ENCODE measurements at places on chromosomes 16 and 17. TPM values are rescaled to one million over a fixed set of nuclear protein-coding genes. Genes with fewer than 3 reads are reported as not detected.

Gene RMI2
- 47.4 TPM for total RNA-seq

Gene CYB561
- total RNA-seq: 46.3 TPM

Gene ZDHHC1
- 1.0 TPM for total RNA-seq

Gene ZNF646
- 18.1 TPM for total RNA-seq

Gene NPW
- total RNA-seq: 8.8 TPM

DNA sequence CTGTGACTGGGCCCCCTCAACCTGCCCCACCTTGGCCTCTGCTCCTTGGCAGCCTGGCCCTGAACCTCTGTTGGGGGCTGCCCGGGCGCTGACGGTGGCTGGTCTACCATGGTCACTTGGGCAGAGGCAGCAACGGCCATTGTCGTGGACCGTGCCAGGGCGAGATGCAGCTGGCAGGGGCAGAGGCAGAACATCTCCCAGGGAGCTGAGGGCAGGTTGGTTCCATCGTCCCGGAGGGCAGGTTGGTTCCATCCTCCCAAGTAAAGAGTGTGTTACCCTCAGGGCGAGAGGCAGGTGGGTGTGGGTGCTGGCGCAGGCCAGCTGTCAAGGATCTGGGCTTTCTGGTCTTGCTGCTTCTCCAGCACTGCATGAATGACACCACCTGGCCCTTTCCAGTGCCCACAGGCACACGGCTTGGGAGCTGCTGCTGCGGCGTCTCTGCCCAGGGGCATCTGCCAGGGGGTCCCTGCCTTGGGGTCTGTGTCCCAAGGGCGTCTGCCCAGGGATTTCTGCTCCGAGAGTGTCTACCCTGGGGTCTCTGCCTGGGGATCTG, 12.0 kb downstream of the ACSF3 start:
- H3K27ac ChIP-seq: no peak overlapping the region
- no peaks in the 10 kb centered on the region for H3K27me3 ChIP-seq
- peaks cover 17% of the 10 kb centered on the region for H3K4me1 ChIP-seq

- DNase-seq: no peak
- no peak overlapping the region for H3K4me3 ChIP-seq
- peaks cover 7% of the 10 kb centered on the region for H3K36me3 ChIP-seq
- H3K27ac ChIP-seq: peak overlapping the region; percentile 88
Measured at GRCh38 chr17:50690887-50691549, 16.7 kb downstream of the ANKRD40 start.

- H3K27me3 ChIP-seq: no peaks in the 10 kb centered on the region
- no peaks in the 10 kb centered on the region for H3K4me1 ChIP-seq
Measured at GRCh38 chr16:48659940-48660339, 50.0 kb upstream of the N4BP1 start.

Gene KRT28
- total RNA-seq: not detected

- no peak within 1 kb of the TSS for H3K4me3 ChIP-seq
- H3K27me3 ChIP-seq: no peaks in the 10 kb centered on the region
- peaks cover 3% of the 10 kb centered on the region for H3K4me1 ChIP-seq
- H3K27ac ChIP-seq: no peak within 1 kb of the TSS
- peak; percentile 45 for DNase-seq
Measured at GRCh38 chr16:24255456-24256371, at the start of gene CACNG3. Gene CACNG3 (plus strand): TSS chr16:24256335. CDS start chr16:24256755, 420 bp downstream.

DNA sequence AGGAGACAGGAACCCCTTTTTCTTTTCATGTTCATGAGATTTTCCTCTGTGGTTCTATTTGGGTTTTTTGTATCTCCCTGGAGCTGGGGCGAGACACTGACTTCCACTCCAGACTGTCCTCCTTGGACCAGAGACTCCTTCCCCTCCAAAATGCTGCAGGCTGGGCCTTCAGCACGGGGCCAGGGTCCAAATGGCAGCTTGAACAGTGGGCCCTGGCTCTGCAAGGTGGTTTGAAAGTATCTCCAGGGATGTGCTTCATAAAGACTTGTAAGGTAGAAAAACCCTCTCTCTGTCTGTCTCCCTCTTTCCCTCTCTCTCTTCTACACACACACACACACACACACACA, 236.1 kb downstream of the ZNF423 start:
- peak; percentile 12 for DNase-seq
- peaks cover 3% of the 10 kb centered on the region for H3K4me1 ChIP-seq
- no peak overlapping the region for H3K4me3 ChIP-seq
- no peaks in the 10 kb centered on the region for H3K36me3 ChIP-seq

Gene MYH10
- 74.0 TPM for total RNA-seq

- no peak overlapping the region for H3K4me3 ChIP-seq
- no peaks in the 10 kb centered on the region for H3K36me3 ChIP-seq
- H3K4me1 ChIP-seq: no peaks in the 10 kb centered on the region
- H3K27me3 ChIP-seq: no peaks in the 10 kb centered on the region
- no peak for DNase-seq
Measured at GRCh38 chr17:15516150-15516549, 47.1 kb downstream of the TVP23C start.

DNA sequence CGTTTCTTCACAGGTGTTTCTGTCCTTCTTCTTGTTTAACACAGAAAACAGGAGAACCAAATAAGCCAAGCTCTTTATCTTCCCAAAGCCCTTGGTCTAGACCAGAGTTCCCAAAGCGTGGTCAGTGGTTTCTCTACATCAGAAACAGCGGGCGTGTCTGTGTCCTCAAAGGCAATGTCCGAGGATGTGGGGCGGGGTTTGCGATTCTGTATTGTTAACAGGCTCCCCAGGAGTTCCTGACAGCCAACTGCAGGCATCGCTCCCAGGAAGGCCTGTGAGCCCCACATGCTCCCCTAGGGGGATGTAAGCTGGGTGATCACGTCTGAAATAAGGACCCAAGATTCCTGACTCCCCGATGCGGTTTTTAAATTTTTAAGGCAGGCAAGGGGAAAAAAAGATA, 28.4 kb upstream of the SLC25A19 start:
- no peak overlapping the region for H3K27ac ChIP-seq
- no peaks in the 10 kb centered on the region for H3K4me1 ChIP-seq
- peaks cover 3% of the 10 kb centered on the region for H3K36me3 ChIP-seq
- DNase-seq: no peak

- H3K27me3 ChIP-seq: no peaks in the 10 kb centered on the region
- no peak overlapping the region for H3K4me3 ChIP-seq
- DNase-seq: no peak
- H3K27ac ChIP-seq: no peak overlapping the region
- no peaks in the 10 kb centered on the region for H3K4me1 ChIP-seq
- H3K36me3 ChIP-seq: no peaks in the 10 kb centered on the region
Measured at GRCh38 chr17:9346296-9346926, 229.2 kb downstream of the STX8 start.

DNA sequence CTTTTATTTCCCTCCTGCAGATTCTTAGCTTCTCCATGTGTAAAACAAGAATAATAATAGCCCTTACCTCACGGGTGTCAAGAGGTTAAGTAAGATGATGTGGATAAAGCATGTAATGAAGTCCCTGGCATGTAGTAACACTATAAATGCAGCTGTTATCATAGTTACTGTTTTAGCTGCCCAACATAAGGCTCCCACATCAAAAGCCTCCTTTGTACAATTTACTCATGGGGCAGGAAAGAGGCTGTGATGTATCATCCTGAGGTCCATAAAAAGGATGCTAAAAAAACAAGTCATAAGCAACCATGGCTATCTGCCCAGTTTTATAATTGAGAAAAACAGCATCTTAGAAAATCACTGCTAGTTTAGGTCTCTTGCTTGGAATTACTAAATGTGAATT, 339.7 kb downstream of the CA10 start:
- H3K27ac ChIP-seq: no peak overlapping the region
- DNase-seq: no peak
- H3K36me3 ChIP-seq: no peaks in the 10 kb centered on the region

DNA sequence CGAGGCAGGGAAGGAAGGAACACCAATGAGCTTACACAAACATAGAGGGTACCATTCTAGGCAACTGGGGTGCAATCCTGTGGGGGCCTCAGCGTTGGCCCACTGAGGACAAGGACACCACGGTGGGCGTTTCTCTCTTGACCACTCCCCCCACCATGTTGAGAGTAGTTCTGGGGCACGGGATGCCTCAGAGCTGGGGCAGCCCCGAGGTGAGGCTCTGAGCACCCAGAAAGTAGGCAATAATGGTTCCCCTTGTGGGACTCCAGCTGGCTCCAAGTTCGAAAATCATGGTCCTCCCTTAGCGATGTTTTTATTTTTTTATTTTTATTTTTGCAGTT, 5.1 kb downstream of the PRSS21 start:
- no peaks in the 10 kb centered on the region for H3K4me1 ChIP-seq
- no peaks in the 10 kb centered on the region for H3K27me3 ChIP-seq
- no peak overlapping the region for H3K4me3 ChIP-seq
- DNase-seq: no peak
- no peak overlapping the region for H3K27ac ChIP-seq
- no peaks in the 10 kb centered on the region for H3K36me3 ChIP-seq

DNA sequence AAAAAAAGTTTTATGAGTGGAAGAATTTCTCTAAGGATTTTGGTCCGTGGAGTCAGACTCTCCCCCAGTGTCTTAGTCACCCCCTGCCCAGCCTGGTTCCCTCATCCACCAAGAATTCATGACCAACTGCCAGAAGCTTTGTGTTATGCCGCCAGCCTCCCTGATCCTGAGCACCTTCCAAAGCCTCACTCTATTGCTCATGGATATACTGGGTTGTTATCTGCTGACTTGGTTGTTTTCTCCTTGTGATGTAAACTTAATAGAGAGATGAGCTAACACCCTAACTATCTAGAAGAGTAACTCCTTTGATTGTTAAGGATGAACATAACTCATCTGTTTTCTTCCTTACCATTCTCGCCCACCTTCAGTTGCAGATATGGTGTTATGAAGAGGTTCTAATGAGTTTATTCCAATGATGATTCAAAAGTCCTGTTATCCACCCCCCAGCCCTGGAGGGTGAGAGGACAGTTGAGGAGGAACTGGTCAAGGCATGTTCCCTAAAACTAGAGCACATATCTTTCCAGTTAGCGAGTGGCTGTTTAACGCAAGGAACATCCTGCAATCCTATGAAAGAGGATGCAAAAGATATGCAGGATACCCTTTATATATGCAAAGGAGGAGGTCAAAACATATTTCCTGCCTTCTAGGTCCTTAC, 1.5 kb upstream of the PSMD3 start:
- H3K36me3 ChIP-seq: no peaks in the 10 kb centered on the region
- peaks cover 6% of the 10 kb centered on the region for H3K4me1 ChIP-seq
- H3K4me3 ChIP-seq: no peak overlapping the region
- DNase-seq: no peak
- no peak overlapping the region for H3K27ac ChIP-seq
- H3K27me3 ChIP-seq: no peaks in the 10 kb centered on the region

DNA sequence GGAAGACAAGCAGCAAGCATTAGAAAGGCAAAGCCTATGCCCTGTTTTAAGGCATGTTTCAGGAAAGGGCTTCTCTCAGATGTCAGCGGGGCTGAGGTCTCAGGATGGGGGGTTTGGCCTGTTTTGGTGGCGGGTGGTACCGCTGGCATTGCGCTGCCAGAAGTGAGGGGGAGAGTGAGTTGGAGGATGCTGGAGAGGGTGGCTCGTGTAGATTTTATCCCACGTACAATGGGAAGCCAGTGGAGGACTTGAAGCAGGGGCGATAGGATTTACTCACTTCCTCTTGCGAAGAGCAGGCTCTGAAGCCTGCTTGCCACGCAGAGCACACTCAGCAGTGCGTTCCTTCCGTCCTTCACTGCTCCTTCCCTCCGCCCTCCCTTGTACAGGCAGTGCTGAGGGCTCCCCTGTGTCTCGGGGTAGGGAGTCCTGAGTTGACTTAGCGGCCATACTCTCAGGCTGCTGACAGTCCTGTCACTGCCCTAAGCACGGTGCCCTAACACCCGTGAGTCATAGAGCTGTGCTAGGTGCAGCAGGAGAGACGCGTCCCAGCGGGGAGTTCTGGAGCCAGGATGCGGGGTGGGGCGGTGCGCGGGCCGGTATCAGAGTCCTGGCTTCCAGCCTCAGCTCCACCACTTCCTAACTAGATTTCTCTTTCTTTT, 113.1 kb downstream of the SNX29 start:
- no peaks in the 10 kb centered on the region for H3K36me3 ChIP-seq
- H3K27ac ChIP-seq: peak overlapping the region; percentile 68
- no peak overlapping the region for H3K4me3 ChIP-seq
- H3K27me3 ChIP-seq: no peaks in the 10 kb centered on the region
- H3K4me1 ChIP-seq: peaks cover 3% of the 10 kb centered on the region
- no peak for DNase-seq

DNA sequence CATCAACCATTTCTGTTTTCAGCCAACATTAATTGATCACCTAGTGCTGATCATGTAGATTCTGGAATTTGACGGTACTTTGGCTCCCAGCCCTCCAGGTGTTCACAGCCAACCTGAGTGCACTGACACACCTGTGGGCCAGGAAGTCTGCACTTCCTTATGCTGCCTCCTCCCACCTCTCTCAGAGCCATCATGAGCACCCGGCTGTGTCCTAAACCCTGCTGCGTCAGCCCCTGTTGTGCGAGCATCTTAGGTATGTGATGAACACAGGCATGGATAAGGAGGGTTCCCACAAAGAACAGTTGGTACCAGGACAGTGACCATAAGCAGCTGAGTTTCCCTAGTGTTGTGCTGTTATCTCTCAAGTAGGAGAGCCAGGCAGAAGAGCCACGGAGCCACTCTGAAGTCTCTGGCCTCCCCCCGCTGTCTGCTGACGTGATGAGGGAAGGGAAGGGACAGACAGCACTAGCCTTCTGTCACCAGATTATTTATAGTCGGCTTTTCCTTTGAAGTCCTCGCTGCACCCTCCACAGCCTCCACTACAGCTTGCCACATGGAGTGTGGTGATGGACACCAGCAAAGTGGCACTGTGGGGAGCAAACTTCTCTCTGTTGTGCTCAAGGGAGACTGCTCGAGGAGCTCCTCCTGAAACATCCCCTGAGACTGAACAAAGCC, 162.8 kb upstream of the ANKFN1 start:
- H3K4me3 ChIP-seq: no peak overlapping the region
- no peaks in the 10 kb centered on the region for H3K27me3 ChIP-seq
- no peaks in the 10 kb centered on the region for H3K36me3 ChIP-seq
- DNase-seq: no peak
- H3K27ac ChIP-seq: no peak overlapping the region
- no peaks in the 10 kb centered on the region for H3K4me1 ChIP-seq

Gene KSR1
- 91.5 TPM for total RNA-seq

GRCh38 chr16:21169249-21169981, 10.9 kb downstream of the LDAF1 start:
- no peak overlapping the region for H3K27ac ChIP-seq
- no peak for DNase-seq
- H3K4me1 ChIP-seq: no peaks in the 10 kb centered on the region
- H3K27me3 ChIP-seq: no peaks in the 10 kb centered on the region

Gene ATP2C2
- 47.0 TPM for total RNA-seq

Gene SLC38A8
- 0.79 TPM for total RNA-seq

Gene NOD2
- 0.51 TPM for total RNA-seq

Gene SEPTIN1
- total RNA-seq: 0.21 TPM

Gene NLRC3
- total RNA-seq: not detected

DNA sequence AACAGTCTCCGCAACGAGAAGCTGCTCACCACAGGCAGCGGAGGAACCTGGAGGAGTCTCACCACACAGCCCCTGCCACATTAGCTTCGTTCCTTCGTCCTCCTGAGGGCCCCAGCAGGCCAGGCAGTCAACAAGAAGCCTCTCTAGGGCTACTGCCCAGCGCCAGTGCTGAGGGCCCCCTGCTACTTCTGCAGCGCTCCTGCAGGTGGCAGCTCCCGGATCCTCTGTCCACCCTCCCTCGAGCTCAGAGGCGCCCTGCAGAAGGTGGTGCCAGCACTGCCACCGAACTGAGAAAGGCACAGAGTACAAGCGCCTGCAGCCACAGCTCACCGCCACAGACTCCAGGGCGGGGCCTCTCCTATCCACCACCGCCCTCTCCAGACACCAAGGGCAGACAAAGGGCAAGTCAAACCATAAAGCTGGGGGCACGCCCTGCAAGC, 27.3 kb downstream of the KDM8 start:
- no peak overlapping the region for H3K27ac ChIP-seq
- no peak for DNase-seq
- H3K4me1 ChIP-seq: peaks cover 6% of the 10 kb centered on the region
- no peak overlapping the region for H3K4me3 ChIP-seq

- no peak overlapping the region for H3K4me3 ChIP-seq
- H3K27ac ChIP-seq: no peak overlapping the region
- no peaks in the 10 kb centered on the region for H3K4me1 ChIP-seq
- no peak for DNase-seq
- no peaks in the 10 kb centered on the region for H3K36me3 ChIP-seq
Measured at GRCh38 chr16:49698931-49699840, 156.7 kb downstream of the ZNF423 start.

Measured in Caco-2 (cell line).